NCI-H460 (cell line): ENCODE measurements at places on chromosomes 7 and 10. TPM values are rescaled to one million over a fixed set of nuclear protein-coding genes. Genes with fewer than 3 reads are reported as not detected.

DNA sequence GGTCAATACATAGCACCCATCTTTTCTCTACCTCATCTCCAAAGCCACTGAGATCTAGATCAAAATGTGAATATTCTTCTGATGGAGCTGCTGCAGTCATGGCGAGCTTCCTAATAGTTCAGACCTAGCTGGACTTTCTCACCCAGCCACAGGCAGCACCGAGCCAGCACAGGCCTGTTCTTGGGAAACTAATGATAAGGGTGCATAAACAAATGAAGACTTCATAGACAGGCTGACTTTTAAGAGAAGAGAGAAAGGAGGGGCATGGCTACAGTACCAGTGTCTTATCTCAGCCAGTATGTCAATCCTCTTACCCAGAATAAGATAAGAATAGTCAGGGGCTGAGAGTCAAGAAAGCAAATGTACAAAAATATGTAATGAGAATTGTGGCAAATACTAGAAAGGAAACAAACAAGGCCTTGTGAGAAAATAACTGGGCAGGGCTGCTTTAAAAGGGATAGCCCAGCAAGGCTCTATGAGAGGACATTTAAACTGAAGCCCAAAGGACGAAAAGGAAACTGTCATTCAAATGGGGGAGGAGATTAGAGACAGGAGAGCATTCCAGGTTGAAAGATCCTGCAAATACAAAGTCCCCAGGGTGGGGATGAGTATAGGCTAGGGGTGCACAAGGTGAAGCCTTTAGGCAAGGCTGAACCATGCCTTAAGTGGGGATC lies 21.8 kb upstream of the CDK14 start:
- no peak for DNase-seq

DNA sequence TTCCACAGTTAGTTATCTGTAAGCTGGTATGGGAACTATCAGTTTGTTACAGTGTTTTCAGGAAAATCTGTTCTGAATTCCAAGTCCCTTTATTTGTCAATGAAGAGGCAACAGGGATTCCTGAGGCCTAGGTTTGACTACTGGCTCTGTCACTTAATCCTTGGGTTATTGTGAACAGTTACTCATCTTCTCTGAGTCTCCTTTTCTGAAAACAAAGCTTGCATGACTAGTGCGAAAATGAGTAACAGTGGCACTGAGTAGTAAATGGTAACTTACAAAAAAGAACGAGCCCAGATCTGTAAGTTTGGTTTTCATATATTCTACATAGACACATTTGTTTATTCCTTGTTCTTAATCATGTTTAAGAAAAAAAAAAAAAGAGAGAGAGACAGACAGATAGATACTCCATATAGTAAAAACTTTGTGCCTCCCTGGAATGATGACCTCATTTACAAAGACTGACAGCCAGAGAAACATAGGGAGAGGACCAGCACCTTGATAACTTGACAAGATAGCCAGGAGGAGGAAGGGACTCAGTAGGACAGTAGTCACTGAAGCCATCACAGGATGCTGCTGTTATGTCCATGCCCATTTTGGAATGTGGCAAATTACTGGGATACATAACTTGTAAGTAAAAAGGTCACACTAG lies 1.9 kb downstream of the MRPS33 start:
- no peak for DNase-seq

Gene NOLC1
- total RNA-seq: 132 and 151 TPM in 2 replicates

GRCh38 chr7:30322271-30323005 lies 38.0 kb downstream of the ZNRF2 start:
- no peak for DNase-seq

Gene ANKRD7
- total RNA-seq: 0.64 and 0.66 TPM in 2 replicates

Gene SRGN
- 2,302 and 2,452 TPM in 2 replicates for total RNA-seq

DNA sequence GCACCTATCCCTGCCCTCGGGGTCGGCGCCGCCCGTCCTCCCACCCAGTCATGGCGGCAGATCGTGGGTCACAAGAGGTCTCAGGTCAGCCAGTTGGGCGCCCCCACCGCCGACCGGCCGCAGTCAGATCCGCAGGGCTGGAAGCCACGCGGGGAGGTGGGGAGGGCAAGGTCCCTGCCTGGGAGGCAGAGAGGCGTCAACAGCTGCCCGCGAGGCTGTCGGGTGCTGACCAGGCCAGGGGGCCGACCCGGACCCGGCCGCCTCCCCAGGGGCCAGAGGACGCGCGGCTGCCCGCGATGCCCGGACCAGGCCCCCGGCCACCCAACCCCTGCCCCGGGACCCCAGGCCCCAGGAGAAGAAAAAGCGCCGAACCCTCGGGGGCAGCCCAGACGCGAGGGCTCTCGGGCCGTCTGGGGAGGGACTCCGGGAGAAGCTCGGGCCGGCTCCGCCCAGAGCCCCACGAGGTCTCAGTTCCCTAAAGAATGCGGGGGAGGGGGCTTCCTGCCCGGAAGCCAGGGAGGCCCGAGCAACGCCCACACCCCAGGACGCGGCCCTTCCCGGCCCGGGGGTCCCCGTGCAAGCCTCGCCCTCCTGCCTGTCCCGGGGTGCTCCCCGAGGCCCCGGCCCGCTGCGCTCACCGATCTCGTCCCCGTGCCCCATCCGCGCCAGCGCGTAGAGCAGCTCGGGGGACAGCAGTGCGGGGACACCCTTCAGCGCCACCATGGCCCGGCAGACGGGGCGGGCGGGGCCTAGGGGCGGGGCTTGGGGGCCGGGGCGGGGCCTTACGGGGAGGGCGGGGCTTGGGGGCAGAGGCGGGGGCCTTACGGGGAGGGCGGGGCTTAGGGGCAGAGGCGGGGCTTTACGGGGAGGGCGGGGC lies at the start of gene FUOM:
FUOM (minus strand) TSS at position 735 of the 877 bp plus-strand sequence; CDS start at position 723, 12 bp downstream.
- DNase-seq: no peak

DNA sequence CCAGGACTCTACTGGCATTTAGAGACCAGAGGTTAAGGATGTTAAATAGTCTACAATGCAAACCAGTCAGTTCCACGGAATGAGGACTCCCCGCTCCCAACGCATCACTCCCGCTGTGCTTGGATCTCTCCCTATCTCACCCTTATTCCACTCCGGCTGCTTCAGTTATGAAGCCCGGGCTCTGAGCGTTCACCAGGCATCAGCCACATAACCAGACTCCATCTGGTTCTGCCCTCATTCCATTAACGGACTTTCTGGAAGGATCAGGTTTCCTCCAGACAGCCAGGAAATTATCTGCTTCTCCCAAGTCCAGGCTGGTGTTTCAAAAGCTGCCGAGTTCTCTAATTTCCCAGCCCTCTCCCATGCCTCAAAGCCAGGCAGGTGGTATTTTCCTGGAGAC lies 499.3 kb downstream of the GLRX3 start:
- DNase-seq: no peak

DNA sequence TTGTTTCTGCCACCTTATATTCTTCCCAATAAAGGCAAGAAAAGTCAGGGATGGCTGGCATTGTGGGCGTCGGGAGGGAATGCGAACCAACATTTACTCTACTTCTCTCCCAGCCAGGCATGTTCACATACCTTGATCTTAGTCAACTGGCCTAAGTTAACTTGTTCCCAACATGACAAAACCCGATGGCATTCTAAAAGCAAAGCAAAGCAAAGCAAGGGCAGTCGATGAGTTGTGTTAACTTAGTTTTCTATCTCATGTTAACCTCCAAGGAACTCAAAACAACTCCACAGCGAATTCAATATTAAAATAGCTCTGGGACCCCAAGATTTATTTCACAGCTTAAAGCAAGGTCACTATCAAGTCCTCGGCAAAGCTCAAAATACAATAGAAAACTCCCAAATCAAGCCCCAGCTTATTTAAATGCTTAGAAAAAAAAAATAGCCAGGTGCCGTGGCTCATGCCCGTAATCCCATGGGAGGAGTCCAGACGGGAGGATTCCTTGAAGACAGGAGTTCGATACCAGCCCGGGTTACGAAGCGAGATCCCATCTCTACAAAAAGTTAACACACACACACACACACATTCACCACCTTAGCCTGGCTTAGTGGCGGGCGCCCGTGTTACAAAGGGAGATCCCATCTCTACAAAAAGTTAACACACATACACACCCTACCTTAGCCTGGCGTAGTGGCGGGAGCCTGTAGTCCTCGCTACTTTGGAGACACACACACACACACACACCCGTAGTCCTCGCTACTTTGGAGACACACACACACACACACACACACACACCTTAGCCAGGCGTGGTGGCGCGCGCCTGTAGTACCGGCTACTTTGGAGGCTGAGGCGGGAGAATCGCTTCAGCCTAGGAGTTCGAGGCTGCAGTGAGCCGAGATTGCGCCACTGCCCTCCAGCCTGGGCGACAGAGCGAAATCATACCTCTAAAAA lies 901 bp upstream of the CCNY start:
- no peak for DNase-seq

- DNase-seq: no peak
These were observed 116.3 kb downstream of the CUX1 start for GRCh38 chr7:101933688-101934121.

Gene CYREN
- total RNA-seq: 57.1 and 64.8 TPM in 2 replicates

DNA sequence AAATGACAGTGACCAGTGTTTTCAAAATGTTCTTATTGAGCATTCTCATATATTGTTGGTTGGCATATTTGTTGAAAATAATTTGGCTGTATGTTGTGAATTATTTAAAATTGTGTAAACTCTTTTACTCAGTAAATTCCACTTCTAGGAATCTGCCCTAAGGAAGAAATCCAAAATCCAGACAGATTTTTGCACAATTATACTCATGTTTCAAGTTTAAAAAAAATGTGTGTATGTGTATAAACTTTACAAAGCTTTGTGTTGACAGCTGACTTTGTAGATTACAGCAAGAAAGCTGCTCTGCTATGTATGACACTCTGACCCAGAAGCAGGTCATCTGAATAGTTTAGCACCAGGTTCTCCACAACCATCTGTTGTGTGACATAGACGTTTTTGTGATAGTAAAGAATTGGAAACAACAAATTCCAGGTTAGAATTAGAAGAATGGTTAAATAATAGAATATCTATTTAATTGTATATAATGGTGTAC lies 21.6 kb downstream of the KIFBP start:
- DNase-seq: no peak

- no peak for DNase-seq
These were observed 178.0 kb downstream of the SRPK2 start for GRCh38 chr7:105210721-105211205.

DNA sequence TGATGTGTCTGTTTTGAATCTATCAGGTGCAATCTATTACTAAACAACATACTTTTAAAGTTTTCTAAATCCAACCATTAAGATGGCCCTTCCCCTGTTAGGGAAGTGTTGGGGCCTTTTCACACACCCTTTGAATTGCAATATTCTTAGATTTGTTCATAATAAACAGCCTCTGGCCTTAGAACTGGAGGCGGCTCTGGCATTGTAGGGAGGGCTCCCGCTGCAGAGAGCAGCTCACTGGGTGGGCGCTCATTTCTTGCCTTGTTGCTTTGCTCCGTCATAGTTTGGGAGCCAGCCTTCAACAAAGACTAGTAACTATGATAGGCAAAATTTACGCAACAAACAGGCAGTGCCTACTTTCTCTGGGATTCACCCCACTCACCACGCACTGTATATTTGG lies 4.2 kb upstream of the HOXA10 start:
- no peak for DNase-seq

- no peak for DNase-seq
These were observed 48.6 kb upstream of the PDGFA start for GRCh38 chr7:568031-568951.

Gene NODAL
- total RNA-seq: not detected in 2 replicates

Gene ENTPD1
- total RNA-seq: not detected in 2 replicates

GRCh38 chr10:11177926-11178471 lies 160.3 kb downstream of the CELF2 start:
- no peak for DNase-seq

Gene ANXA8
- not detected in 2 replicates for total RNA-seq

DNA sequence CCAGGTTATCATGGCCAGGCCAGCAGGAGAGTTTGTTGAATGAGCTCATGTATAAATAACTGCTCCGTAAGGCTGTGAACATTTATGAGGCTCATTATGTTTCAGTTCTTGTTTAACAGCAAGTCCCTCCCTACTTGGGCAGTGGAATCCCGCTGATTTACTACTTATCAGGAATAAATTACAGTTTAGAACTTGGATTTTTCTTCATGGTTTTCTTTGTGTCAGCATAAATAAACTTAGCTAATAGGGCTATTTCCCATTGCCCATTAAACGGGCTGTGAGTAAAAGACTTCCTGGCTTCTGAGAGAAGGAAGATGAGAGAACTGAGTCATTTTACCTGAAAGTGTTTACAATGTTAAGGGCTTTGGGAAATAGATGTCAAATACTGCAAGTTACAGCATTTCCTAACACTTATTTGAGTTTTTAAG lies 701.6 kb upstream of the ANKRD30A start:
- no peak for DNase-seq

Gene SOSTDC1
- total RNA-seq: 0.10 TPM in 1 of 2 replicates, not detected in the other

GRCh38 chr7:50207251-50207564 lies 97.3 kb upstream of the IKZF1 start:
- no peak for DNase-seq

DNA sequence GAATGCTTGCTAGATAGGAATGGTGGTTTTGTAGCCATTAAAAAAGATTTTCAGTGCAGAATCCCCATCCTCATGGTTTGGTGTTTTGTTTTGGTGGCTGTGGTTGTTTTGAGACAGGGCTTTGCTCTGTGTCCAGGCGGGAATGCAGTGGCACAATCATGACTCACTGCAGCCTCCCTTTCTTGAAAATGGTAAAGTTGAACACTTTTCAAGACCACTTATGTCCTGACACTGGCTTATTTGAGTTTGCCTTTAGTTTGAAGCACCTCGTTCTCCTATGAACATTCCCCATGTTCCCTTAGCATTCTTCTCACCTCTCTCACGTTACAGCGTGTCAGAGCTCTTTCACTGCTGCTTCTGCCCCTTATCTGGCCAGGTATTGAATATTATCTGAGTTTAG lies 140.1 kb downstream of the LRRC4 start:
- no peak for DNase-seq

- DNase-seq: no peak
These were observed 46.5 kb upstream of the MSMB start for GRCh38 chr10:46092524-46093081.

Gene GIMAP8
- not detected in 2 replicates for total RNA-seq

Gene NUTM2E
- total RNA-seq: not detected in 2 replicates

DNA sequence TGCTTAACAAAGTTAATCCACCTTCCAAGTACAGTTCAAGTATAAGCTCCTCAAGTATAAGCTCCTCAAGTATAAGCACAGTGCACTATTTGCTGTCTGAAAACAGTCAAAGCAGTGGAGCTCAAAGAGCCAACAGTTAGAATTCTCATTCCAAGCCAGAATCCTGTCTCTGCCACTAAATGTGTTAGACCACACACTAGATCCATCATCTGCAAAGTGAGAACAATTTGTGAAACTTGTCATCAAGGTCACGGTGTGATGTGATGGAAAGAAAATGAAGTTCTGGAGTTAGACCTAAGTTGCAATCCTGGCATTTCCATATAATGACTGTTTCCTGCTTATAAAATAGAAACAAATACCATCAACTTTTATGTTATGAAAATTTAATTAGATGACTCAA lies 602.5 kb downstream of the TNS3 start:
- no peak for DNase-seq
